ENCODE measurements at places on chromosomes 11 and 22. TPM values are rescaled to one million over a fixed set of nuclear protein-coding genes. Genes with fewer than 3 reads are reported as not detected.

FAT3 gene
- total RNA-seq, result 23.6 TPM

RHBDD3 gene
- total RNA-seq, result 24.1 TPM

CDC42BPG gene
- 0.96 TPM for total RNA-seq

SLC22A8 gene
- total RNA-seq, result 0.72 TPM

IGLL5 gene
- 1.9 TPM for total RNA-seq

FGF4 gene
- total RNA-seq, result 0.96 TPM

AP1B1 gene
- 30.8 TPM for total RNA-seq
